ENCODE measurements at places on chromosomes 7 and 10.

- no peak for DNase-seq
Observed at GRCh38 chr7:47502240-47502877, 79.6 kb downstream of the TNS3 start.

- DNase-seq, result no peak
Observed at GRCh38 chr7:143237366-143237765, 15.5 kb downstream of the TAS2R40 start.

- peak; percentile 16 for DNase-seq
Observed at GRCh38 chr7:2929321-2930201, 85.5 kb upstream of the GNA12 start.

- DNase-seq, result peak; percentile 99
Observed at GRCh38 chr7:100726996-100727761, 6.2 kb upstream of the ZAN start.

- peak; percentile 99 for DNase-seq
Observed at GRCh38 chr10:124648738-124649137, 95.4 kb downstream of the FAM53B start.

GRCh38 chr10:12237265-12238220 lies 41.6 kb downstream of the CDC123 start:
- DNase-seq, result no peak

DNA sequence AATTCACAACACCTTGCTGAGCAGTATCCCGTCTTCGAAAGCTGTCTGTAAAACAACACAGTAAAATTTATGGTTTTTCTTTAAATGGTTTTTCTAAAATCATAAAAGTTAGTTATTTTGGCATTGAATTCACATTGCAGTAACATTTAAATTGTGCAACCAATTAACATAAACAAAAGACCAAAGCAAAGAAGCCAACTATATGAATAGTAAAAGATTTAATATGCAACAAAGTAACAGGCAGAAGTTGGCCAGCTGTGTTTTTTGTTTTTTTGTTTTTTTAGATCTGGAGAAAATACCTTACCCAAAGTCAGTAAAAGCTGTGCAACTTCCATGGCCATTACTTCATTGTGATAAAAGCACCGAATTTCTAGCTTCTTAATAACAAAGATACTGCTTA lies 11.3 kb downstream of the SRI start:
- DNase-seq, result no peak

GRCh38 chr10:132196178-132197113 lies 9.7 kb downstream of the DPYSL4 start:
- DNase-seq, result no peak

DNA sequence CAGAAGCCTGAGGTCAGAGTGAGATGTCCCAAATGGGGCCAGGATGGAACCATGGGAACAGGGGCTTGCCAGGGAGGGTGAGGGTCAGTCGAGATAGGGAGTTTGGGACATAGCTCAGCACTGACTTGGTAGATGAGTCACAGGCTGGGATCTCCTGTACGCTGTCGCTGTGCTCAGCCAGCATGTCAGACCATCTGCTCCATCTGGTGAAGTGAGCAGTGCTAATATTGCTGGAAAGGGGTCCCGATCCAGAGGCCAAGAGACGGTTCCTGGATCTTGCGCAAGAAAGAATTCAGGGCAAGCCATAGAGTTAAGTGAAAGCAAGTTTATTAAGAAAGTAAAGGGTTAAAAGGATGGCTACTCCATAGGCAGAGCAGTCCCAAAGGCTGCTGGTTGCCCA lies 505.6 kb downstream of the GALNT17 start:
- DNase-seq, result peak; percentile 83

GRCh38 chr7:2283074-2283473 lies 31.2 kb downstream of the SNX8 start:
- DNase-seq, result no peak

GRCh38 chr10:22317076-22317370 lies 835 bp downstream of the COMMD3 start:
- no peak for DNase-seq

GRCh38 chr7:25711940-25712339 lies 440.1 kb upstream of the NFE2L3 start:
- DNase-seq, result no peak

All from myocyte (in vitro differentiated cells).